ENCODE measurements at places on chromosomes 12 and 14.

- peak; percentile 64 for DNase-seq
Observed at GRCh38 chr12:120710031-120710804, at the start of gene UNC119B. Gene UNC119B (plus strand): TSS chr12:120710458. CDS start chr12:120710475, 17 bp downstream.

GRCh38 chr12:125187148-125187745 lies 122.0 kb downstream of the AACS start:
- DNase-seq = no peak

DNA sequence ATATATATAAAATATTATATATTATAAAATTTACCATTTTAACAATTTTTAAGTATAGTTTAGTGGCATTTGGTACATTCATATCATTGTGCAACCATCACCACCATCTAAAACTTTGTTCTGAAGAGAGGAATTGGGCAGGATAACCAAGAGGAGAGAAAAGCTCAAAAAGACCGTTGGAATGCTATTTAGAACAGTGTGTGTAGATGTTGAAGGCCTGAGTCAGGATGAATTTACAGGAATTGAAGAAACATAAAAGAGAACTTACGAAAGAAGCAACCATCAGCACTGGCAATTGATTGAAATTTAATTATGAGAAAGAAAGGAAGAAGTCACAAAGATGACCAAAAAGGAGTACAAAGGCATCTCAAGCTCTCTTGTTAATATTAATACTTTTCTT lies 196.9 kb upstream of the PWP1 start:
- no peak for DNase-seq

DNA sequence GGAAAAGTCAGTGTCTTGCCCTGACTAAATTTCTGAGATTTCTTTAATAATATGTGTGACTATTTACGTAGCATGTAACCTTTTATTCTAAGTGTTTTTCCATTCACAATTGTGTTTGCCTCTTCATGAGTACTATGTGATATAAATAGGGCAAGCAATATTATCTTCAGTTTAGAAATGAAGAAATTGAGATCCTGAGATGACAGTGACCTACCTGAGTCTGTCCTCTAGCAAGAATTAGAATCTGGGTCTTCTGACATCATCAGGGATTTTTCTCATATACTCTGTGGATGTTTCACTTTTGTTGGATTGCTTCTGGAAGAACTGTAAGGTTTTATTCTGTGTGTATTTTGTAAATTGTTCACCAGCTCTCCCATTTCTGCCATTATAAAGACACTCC lies 35.0 kb downstream of the TMTC2 start:
- DNase-seq = no peak

- no peak for DNase-seq
Observed at GRCh38 chr12:113063396-113064350, 7.1 kb downstream of the DTX1 start.

- no peak for DNase-seq
Observed at GRCh38 chr12:108798551-108799221, 58.7 kb downstream of the SSH1 start.

- peak; percentile 38 for DNase-seq
Observed at GRCh38 chr12:121334513-121335343, 17.5 kb downstream of the ANAPC5 start.

- no peak for DNase-seq
Observed at GRCh38 chr12:131872154-131873051, 22.0 kb upstream of the ULK1 start.

DNA sequence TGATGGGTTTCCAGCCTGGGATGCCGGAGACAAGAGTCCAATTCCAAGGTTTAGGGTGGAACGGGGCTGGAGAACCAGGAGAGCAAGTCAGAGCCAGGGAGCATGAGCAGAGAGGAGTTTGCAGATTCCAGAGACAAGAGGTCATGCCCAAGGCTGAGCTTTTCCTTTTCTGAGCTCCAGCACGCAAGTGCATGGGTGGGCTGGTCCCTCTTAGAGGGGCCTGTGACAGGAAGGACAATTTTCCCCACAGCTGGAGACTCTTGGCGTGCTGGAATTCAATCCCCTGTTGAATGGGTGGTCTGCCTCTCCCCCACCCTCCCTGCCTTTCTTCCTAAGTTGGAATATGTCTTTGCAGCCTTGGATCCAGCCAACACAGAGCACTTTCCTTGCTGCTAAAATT lies 431.9 kb downstream of the BCL11B start:
- DNase-seq = no peak

GRCh38 chr14:65074449-65075150 lies 27.7 kb downstream of the MAX start:
- no peak for DNase-seq

GRCh38 chr12:78050790-78051189 lies 220.1 kb downstream of the NAV3 start:
- no peak for DNase-seq

DNA sequence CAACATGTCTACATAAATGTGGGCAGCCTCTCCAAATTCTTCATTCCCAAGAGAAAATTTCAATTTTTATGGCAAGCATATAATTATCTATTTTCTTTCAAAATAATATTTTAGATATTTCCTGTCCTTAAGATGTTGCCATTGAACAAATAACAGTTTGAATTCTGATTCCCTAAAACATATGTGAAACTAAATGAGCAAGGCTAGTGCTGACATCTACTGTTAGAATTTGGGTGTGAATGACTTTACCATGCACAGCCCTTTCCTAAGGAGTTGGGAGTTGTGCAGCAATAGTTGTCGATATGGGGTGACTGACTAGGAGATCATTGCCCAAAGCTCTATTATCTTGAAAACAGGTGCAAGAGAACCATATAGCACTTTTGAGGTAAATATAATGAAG lies 108.2 kb upstream of the SLC38A4 start:
- peak; percentile 5 for DNase-seq

DNA sequence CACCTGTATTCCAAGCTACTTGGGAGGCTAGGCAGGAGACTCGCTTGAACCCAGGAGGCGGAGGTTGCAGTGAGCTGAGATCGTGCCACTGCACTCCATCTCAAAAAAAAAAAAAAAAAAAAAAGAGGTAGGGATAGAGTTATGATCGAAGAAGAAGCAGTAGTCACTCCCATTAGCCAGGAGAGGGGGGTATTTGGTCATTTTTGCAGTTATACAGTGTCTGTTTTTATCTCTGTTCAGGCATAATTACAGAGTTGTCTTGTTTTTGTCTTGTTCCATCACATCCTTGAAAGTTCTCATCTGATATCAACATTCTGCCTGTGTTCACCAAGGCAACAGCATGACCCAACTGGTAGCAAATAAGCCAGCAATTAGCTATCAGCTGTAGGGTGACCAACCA lies 98.5 kb upstream of the TMPO start:
- no peak for DNase-seq

DNA sequence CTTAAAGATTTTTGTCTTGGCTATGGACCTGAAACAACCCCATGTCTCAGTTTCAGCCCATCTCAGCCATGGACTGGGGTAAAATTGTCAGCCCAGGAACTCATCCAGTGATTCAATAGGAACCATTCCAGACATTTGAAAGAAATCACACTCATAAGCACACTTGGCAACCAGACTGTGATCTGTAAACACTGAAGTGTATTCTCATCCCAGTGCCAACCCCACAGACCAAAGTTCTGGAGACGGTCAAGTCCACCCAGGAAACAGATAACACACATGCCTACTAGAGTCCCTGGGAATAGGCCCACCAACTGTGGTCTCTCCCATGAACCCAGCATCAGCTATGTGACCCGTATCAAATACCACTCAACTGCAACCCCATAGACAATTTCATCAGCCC lies 804.6 kb downstream of the TRHDE start:
- DNase-seq = no peak

DNA sequence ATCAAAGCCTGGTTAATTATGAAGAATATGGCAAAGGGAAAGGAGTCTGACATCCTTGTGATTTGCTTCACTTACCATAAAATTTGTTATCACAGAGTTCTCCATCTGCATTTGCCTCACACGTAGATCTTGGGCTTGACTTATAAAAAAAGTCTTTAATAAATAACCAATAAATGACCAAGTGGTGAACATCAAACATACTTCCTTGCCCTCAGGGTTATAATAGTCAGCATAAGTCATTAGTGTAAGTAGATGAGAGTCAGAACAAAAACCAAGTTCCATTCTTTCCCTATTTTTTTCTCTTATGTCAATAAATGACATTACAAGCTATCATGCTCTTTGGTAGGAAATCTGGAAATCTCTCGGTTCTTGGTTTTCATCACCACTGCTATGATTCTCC lies 635.4 kb upstream of the ATXN7L3B start:
- no peak for DNase-seq

- no peak for DNase-seq
Observed at GRCh38 chr14:24273422-24273998, 2.1 kb upstream of the RABGGTA start.

- no peak for DNase-seq
Observed at GRCh38 chr12:57898308-57898970, 42.9 kb upstream of the ATP23 start.
